ENCODE measurements at places on chromosomes 11 and 22.

- DNase-seq, result peak; percentile 49
Measured at GRCh38 chr11:85685820-85686459, at the start of gene CCDC89. CCDC89 (minus strand) TSS chr11:85686195; CDS start chr11:85686130, 65 bp downstream.

DNA sequence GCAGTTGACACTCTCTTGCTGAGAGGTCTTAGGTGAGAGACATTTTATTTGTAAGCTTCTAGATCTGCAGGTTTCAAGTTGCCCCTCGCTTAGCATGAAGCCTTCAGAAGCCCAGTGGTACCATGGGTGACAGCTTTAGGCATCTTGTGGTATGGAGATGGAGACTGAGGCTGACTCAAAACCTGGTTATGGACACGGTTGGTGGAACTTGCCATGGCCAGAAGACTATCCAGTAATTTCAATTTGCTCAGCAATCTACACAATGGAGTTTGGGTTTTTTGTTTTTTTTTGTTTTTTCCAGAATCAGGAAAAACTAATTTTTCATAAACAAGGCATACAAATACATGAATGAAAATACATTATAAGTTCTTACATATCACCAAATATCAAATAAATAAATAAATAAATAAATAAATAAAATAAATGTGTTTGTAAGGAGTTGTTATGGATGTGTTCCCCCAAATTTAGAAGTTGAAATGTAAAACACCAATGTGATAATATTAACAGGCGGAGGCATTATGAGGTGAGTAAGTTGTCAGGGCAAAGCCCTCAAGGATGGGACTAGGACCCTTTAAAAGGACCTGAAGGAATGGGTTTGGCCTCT lies 22.6 kb downstream of the ETS1 start:
- no peak for DNase-seq

- no peak for DNase-seq
Measured at GRCh38 chr11:35248558-35249323, 109.8 kb downstream of the CD44 start.

DNA sequence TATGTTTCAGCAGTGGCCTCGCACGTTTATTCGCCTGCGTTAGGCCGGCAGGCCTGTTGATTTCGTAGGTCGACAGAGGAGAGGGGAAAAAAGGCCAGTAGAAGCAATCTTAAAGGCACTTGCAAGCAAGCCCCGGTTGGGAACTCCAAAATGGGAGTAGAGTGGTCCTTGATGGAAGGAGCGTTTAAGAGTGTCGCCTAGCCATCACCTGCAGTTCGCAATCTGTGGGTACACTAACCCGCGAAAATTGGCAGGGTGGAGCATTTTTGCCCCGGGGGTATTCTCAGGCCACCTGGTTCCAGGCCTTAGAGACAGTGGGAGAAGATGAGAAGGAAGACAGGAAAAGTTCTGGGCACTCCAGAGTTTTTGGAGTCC lies 1.1 kb downstream of the EWSR1 start:
- no peak for DNase-seq

GRCh38 chr11:47924184-47924691 lies 56.1 kb upstream of the PTPRJ start:
- DNase-seq, result no peak
